Epithelial cell of proximal tubule (primary cell): ENCODE measurements at places on chromosomes 4 and X.

DNA sequence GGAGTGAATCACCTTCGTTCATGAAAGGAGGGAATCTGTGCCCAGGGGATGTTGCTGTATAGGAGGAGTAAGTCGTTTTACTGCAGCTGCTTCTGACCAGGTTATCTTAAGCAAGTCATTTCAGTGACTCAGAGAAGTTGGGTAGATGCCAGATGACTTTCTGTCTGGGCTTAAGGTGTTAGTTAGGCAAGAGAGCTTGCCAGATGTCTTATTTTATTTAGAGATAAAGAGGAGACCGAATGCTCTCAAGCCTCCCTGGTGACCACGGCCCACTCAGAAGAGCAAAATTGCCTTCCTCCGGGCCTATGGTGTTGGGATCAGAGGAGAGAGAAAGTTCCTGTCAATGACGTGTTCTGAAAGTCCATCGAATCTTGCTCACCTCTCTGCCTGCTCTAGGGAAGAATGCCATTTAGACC lies 16.3 kb upstream of the ZNF827 start:
- DNase-seq, result peak; percentile 77

GRCh38 chr4:123399627-123400358 lies 3.2 kb downstream of the SPRY1 start:
- DNase-seq, result no peak

- no peak for DNase-seq
These were observed 36.7 kb upstream of the HDAC8 start for GRCh38 chrX:72609313-72609712.

- DNase-seq, result no peak
These were observed 145.4 kb upstream of the PLAC1 start for GRCh38 chrX:134803551-134804183.

DNA sequence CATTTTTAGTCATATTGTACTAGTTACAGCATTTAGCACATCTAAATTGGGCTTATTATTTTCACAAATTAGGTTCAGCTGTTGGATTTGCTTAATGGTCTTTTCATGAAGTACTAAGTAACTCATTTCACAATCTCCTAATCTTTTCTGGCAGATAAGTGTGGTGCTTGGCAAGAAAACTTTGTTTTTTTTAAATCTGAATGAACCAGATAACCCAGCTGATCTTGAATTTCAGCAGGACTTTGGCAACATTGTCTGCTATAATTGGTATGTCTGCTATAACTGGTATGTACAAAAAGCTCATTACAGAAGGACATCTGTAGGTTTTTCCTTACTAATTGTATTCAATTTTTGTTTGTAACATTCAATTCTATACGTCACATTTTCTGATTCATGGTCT lies 22.7 kb downstream of the WDR19 start:
- DNase-seq, result no peak

DNA sequence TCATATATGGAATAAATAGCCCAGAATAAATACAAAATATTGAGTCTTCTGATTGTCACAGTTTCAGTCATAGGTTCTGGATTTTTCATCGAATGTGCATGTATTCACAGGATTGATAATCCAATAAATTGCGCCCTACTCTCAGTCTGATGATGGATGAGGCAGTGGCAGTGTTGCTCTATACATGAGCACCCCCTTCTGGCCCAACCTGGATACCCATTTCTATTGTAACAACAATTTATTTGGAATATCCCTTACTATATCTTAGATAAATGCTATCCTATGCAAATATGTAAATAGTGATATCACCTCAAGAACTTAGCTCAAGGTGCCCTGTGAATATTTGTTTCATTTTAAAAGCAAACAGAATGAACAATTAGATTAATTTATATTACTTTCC lies 733.7 kb upstream of the PABPC4L start:
- DNase-seq, result no peak

- peak; percentile 29 for DNase-seq
These were observed 33.0 kb upstream of the RAB9B start for GRCh38 chrX:103864886-103865534.

- no peak for DNase-seq
These were observed 121.5 kb downstream of the IRF2 start for GRCh38 chr4:184352891-184353290.

GRCh38 chr4:5717449-5718158 lies 6.6 kb downstream of the EVC start:
- no peak for DNase-seq

GRCh38 chr4:172819353-172819752 lies 349.3 kb upstream of the GALNT7 start:
- no peak for DNase-seq

- no peak for DNase-seq
These were observed 76.8 kb upstream of the DDX53 start for GRCh38 chrX:22922961-22923360.

GRCh38 chrX:150602296-150602695 lies 33.9 kb downstream of the MTM1 start:
- DNase-seq, result no peak

- DNase-seq, result no peak
These were observed 157.8 kb upstream of the TLL1 start for GRCh38 chr4:165715211-165715610.

GRCh38 chrX:32408389-32408788 lies 803.0 kb downstream of the DMD start:
- no peak for DNase-seq
